ENCODE measurements at places on chromosomes 1 and 21.

GRCh38 chr1:5419501-5419900 lies 572.7 kb downstream of the NPHP4 start:
- DNase-seq: no peak

GRCh38 chr21:44377201-44377921 lies 23.9 kb downstream of the TRPM2 start:
- DNase-seq: no peak

DNA sequence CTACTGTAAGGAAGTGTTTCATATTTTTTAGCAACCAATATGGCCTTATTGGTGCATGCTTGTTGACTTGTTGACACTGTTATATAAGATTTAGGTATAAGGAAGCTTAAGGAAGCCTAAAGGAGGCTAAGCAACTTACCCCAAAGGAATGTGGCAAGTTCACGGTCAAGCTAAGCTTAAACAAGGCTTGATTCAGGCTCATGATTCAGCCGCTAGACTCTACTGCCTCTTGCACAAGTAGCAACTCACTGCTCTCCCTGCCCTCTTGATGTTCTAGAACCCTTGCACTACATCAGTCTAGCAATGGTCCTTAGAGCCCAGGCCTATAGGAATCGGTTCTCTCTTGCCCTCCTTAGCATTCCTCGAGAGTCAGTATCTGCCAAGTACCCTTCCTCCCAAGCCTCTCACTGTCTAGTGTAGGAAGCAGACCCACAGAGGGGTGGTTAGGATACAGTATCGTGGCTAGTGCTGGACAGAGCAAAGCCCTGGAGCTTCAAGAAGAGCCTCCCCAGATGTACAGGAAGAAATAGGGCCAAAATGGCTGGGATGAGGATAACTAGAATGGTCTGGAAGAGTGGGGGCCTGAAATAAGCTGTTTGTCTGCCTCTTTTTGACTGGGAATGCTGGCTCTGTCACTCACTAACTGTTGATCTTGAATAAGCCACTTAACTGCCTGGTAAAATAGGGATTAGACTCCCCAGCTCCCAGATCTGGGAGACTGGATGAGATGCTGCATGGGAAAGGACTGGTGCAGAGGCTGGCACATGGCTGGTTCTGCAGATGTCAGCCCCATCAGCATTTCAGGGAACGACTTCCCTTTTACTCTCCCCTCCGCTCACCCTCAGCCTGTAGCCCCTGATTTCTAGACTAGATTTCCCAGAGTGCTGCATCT lies 122.2 kb downstream of the NAV1 start:
- no peak for DNase-seq

DNA sequence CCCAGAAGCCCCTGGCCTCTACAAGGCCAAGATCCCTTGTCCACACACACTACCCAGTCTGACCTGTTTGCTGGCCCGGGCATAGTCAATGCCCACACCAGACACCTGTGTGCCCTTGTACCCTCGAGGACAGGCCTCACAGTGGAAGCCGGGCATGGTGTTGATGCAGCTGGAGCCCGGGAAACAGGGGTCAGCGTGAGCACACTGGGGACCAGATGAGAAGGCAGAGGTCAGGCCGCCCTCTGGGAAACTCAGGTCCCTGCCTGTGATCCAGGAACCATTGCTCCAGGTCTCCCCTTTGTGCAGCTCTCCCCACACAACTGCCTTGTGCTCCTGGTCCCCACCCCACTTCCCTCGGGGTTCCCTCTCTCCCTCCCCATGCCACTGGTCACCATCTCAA lies 5.5 kb downstream of the THBS3 start:
- DNase-seq: no peak

DNA sequence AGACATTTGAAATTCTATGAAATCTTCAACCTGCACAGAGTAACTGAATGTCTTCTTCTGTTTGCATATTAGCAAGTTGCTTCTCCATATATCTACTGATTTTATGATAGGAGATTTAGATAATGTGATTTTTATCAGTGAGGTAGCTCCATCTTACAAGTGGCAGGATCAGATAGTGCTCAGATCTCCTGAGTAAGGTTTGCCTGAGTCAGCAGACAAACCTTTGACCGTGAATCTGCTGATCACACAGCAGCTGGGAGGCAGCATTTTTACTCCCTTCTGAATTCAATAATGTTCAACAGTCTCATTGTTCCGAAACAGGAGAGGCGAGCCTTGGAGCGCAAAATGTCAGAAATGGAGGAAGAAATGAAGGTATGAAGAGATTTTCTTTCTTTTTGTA lies 141.4 kb downstream of the SYT2 start:
- DNase-seq: no peak

All from MG63 (cell line).